ENCODE measurements at places on chromosomes 1 and 21.

DNA sequence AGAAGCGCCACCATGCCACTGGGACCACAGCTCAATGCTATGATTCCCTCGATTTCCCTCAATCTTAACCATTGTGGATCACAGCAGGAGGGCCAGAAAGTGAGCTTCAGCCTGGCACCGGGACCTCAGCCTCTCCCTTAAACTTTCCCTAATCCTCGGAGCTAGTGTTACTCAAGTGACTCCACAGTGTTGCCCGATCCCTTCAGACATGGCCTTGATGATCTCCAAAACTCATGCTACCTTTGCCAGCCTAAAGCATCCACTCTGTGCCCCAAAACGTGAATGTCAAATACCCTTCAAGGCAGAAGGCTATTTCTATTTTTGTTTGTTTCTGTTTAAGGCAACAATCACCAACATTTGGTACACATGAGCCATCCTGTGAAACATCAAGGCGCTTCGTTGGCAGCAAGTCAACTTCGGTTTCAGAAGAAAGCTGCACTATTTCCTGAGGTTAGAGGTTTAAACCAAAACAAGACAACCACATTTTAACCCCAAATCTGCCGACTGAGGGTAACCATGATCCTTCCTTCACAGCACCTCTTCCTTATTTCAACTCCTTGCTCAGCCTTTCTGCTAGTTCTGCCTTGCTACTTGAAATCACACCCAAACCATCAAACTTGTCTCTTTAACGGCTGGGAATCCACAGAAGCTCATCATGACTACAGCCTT lies 94.4 kb upstream of the KRTAP19-8 start:
- no peak for DNase-seq

- DNase-seq: no peak
These were observed 71.1 kb upstream of the CD34 start for GRCh38 chr1:207981976-207982375.

DNA sequence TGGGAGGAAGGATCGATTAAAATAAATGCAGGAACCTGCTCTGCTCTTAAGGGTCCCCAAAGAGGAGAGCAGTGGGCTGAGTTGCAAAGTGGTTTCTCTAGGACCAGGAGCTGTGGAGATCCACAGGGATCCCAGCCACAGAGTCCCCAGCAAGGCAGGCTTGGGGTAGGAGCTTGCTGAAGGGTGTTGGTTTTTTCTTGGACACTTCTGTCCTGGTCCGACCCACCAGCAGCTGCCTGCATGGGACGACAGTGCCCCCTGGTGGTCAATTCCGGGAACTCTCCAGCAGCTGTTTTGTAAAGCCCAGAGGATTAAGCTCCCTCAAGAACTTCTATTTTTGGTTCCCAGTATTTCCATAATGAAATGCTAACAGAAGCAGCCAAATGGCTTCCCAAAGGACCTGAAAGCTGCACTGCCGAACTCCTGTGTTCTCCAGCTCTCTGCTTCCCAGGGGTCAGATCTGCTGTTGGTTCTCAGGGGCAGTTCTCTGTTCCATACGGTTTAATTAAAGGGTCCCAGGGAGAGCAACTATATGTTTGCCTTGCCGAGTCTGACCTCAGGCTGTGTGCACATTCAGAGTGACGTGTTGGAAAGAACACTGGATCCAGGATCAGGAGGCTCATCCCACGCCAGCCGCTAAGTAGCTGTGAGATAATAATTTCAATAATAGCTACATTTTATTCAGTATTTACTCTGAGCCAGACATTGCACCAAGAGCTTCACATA lies 23.2 kb downstream of the NENF start:
- peak; percentile 90 for DNase-seq

DNA sequence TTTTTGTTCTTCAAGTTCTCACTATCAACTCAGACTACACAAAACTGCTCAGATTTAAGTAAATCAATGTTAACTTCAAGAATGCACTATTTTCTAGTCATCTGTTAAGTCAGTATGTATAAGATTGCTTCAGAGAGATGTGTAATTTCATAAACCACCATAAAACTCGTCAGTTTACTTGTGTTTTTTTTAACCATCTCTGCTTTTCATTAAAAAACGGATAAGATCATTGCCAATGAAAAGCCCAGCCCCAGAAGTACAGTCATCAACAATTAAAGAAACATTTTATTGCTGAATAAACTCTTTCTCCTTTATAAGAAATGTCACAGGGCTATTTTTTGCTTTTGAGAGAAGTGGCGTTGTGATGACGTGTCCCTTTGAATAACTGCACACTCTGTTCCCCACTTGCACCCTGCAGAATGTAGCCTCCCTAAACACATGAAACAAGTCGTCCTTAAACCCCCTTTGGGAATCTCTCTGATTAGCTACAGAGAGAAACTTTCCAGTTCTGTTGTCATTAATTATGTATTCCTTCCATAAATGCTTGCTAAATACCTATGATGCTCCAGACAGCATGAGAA lies 202.7 kb upstream of the FOXD3 start:
- DNase-seq: no peak

- no peak for DNase-seq
These were observed 155.9 kb upstream of the PALMD start for GRCh38 chr1:99490031-99490430.

DNA sequence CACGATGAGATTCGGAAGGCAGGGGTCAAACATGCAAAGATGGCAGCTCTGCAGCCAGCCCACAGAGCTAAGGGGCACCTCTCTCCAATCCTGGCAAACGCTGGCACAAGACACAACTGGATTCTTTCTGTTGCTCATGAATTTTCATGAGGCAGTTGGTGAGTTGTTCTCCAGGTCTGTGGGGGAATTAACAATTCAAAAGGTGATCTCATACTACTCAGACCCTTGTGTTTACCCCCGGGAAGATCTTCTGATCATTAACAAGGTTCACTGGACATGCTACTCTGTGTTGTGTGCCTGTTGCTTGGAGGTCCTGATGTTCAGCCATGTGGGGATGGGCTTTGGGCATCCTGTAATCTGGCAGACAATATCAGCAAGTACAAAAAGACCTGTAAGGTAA lies 128.9 kb downstream of the HHAT start:
- DNase-seq: no peak

DNA sequence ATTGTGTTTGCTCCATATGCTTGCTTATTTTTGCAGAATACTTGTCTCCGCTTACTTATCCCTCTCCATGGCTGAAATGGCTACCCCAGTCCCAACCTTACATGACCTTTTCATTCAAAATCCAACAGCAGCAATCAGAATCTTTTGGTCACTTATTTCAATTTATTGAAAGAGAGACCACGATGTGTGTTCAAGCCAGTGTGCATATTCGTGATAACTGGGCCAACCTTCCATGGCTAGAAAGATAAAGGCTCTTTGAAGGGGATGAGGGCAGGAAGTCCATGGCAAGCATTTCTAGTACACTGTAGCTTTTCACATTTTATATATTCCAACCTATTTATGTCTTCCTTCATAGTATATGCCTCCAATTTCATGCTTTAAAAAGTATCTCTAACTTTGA lies 23.1 kb downstream of the HSD11B1 start:
- DNase-seq: no peak

DNA sequence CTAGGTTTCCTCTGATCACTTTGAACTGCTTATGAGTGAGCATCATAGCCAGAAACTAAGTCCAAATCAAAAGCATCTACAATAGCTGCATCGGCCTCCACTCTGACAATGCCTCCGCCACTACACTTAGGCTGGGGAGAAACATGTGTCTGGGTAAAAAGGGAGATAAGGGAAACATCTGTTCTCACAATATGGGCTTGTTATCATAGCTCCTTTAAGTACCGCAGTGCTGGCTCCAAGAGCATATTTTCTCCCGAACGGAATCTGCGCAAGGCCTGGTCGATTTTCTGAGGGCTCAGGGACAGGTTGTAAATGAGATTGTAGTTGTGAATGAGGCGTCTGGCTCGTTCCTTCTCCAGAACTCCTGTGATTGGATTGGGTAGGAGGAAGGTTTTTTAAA lies 63.9 kb upstream of the CYP2J2 start:
- DNase-seq: no peak

DNA sequence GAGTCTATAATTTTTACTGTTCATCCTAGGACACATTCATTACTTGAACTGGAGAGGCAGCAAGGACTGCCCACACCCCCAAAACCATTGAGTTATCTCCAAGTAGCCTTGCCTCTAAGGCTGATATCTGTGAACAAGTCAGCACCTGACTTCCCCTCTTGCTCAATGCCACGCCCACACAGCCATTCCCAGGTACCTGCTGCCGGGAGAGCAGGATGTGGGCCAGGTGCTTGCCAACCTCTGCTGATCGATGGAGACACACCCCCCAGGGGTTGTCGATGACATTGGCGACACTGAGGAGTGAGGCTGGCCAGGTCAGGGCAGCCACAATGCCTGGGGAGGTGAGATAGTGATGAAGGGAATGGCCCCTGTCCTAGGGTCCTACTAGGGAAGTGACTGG lies 60.1 kb downstream of the TMCO4 start:
- DNase-seq: no peak

All from hypothalamus (tissue), 51 donors.